ENCODE measurements at places on chromosomes 3 and 15. TPM values are rescaled to one million over a fixed set of nuclear protein-coding genes. Genes with fewer than 3 reads are reported as not detected.

The FHIT gene
- not detected for polyA plus RNA-seq

DNA sequence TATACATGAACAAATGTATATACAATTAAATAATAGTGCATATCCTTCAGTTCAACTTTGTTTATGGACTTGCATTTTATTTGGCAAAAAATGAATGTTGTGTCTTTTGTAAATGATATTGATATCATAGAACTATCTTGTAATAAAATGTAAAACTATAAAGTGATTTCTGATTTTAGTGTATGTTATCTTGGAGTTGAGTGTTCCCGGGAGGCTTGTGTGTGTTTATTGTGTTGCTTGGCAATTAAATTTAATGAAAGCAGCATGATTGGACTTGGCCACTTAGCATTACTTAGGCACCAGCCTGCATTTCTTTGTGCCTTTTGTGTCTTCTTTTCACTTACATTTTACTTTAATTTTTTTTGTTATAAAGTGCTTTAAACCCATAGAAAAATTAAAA, 10.6 kb downstream of the ARHGEF26 start:
- DNase-seq = no peak

DNA sequence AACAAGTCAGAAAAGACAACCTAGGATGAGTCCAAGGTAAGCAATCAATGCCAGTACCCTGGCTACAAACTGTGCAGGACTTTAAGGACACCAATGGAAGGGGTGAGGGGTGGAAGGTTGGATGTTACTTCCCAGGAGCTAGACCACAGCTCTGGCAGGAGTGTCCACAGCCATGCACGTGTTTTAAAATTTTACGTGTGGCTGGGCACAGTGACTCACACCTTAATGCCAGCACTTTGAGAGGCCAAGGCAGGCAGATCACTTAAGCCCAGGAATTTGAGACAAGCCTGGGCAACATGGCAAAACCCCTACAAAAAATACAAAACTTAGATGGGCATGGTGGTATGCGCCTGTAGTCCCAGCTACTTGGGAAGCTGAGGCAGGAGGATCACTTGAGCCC, 14.7 kb upstream of the HDC start:
- no peak for DNase-seq

GRCh38 chr15:91660174-91660649, 193.3 kb upstream of the SLCO3A1 start:
- no peak for DNase-seq

GRCh38 chr3:136193278-136194054, 2.7 kb downstream of the MSL2 start:
- no peak for DNase-seq

The ZIC4 gene
- 3.4 TPM for polyA plus RNA-seq

DNA sequence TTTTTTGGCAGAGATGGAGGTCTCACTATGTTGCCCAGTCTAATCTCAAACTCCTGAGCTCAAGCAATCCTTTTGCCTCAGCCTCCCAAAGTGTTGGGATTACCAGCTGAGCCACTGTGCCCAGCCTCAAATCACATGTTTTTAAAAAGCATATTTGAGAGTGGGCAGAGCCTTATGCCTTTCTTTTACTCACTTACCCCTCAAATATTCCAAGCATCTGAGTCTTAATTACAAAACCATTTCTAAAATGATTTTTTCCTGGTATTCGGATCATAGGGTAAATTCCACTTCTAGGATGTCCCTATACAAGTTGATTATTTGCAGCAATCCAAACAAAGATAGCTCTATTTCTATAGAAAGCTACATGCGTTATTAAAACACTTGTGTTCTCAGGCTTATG, 106.1 kb downstream of the RFTN1 start:
- DNase-seq = no peak

GRCh38 chr3:7764115-7764514, 737.5 kb upstream of the LMCD1 start:
- no peak for DNase-seq

GRCh38 chr3:32450992-32451659, 51.5 kb downstream of the CMTM6 start:
- no peak for DNase-seq

GRCh38 chr15:90599644-90600043, 69.9 kb downstream of the CRTC3 start:
- no peak for DNase-seq

- no peak for DNase-seq
Measured at GRCh38 chr3:11803977-11804892, 42.5 kb downstream of the TAMM41 start.

DNA sequence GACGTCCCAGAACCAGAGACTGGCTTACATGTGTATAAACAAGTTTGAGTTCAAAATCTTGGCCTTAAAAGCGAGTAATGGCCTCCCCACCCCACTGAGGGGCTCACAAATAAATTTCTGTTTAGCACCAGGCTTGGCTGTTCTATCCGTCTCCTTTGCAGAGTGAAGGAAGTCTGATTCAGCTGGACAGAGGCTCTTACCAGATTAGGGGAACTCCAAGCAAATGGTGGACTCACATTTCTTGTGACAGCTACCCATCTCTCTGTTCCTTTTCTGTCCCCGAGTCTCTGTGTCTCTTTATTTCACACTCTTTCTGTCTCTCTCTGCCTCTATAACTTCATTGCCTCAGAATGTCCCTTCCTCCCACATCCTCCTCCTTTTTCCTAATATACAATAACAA, 62.7 kb downstream of the DGKG start:
- no peak for DNase-seq

DNA sequence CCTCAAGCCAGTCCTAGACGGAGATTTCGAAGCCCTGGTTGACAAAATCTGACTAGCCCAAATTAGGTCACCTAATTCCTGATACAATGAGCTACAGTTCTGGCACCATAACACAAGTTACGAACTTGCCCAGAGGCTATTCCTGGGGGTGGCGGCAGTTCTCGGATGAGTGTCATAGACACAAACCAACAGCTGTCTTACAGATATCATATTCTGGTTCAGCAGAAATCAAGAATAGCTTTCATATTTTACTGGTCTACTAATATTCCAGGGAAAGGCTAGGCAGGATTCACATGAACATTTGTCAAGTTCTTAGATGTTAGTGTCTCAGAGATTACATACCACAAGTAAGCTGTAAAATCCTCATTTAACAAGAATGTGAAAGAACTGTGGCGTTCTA, 8.8 kb downstream of the ANAPC13 start:
- no peak for DNase-seq

GRCh38 chr15:68352401-68353062, 75.0 kb downstream of the FEM1B start:
- peak; percentile 95 for DNase-seq

DNA sequence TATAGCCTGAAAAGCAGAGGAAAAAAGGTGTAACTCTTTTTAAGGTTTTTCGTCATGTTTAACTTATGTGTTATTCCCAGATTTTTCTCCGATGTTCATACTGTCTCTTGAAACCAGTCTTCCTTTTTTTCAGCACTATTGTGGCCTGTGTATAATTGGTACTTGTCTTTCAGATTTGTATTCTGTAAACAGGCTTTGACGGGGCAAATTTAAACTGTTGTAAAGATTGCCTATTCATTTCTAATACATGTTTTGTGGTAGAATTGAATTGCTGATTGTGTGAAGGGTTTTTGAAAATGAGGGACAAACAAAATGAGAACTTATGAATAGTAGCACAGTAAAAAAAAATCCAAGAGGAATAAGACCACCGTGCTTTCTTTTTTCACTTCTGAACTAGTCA, 33.6 kb downstream of the AKAP13 start:
- no peak for DNase-seq

The TGM5 gene
- polyA plus RNA-seq = not detected

DNA sequence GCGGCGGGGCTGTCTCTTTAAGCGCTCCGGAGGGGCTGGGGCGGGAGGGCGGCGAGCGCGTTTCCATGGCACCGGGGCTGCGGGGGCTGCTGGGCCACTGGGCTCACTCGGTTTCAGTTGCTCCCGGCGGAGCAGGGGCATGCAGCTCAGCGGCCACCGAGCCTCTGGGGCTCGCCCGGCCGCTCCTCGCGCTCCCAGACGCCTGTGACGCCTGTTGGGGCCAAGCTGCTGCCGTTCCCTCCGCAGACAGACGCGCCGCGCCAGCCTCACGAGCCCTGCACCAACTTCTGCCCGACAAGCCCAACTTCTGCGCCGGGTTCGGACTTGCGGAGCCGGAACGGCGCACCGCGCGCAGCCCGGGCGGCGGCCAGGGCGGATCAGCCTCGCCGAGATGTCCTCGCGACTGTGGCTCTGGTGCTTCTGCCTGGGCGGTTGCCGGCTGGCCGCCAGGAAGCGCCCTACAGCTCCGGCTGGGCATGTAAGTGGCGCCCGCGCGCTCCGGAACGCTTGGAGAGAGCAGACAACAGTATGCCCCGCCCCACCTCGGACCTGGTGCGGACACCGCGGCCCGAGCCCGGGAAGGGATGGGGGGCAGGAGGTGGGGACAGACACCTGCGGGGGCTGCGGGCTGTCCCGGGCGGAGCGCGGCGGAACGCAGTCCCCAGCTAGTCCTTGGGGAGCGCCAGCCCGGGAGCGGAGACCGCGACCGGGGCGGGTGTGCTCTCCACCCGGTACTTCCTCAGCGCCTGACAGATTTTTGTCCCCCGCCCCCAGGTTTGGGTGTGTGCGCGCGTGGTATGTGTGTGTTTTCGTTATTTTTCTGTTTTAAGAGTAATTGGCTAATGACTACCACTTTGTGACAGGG, 154.1 kb upstream of the GOLIM4 start:
- DNase-seq = peak; percentile 7

DNA sequence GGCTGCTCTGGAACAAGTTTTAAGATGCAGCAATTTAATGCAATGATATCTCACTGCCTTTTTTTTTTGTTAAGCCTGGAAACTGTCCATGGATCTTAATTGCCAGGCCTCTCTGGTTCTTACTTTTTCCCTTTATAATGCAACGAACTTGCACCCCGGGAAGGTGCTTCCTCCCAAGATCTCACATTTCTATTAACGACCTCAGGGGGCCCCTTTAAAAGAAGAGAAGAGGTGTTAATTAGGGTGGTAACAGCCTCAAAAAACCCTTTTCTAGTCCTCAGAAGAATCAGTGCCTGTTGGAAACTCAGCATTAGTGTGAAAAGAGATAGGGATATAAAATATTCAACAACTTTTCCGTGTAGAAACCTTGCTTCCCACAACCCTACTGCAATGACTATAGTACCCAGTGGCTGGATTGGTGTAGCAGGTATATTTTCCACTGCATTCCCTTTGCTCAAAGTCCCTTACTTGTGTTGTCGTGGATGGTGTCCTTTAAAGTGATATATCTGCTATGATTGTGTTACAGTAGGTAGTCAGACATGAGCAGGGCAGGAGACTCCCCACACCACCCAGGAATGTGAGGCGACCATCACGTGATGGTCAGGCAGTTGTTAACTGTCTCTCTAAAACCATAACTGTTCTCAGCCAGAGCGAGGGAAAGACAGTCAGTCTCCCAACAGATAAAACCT, 121.8 kb downstream of the CTNNB1 start:
- DNase-seq = no peak

GRCh38 chr15:53312707-53313106, 446.8 kb downstream of the WDR72 start:
- no peak for DNase-seq

- DNase-seq = no peak
Measured at GRCh38 chr3:34000301-34000700, 201.9 kb downstream of the PDCD6IP start.

The GNAT1 gene
- not detected for polyA plus RNA-seq

The SCN5A gene
- 0.74 TPM for polyA plus RNA-seq

All from BJ (cell line).